HCT116 (cell line): ENCODE measurements at places on chromosomes 5 and 9. TPM values are rescaled to one million over a fixed set of nuclear protein-coding genes. Genes with fewer than 3 reads are reported as not detected.

DNA sequence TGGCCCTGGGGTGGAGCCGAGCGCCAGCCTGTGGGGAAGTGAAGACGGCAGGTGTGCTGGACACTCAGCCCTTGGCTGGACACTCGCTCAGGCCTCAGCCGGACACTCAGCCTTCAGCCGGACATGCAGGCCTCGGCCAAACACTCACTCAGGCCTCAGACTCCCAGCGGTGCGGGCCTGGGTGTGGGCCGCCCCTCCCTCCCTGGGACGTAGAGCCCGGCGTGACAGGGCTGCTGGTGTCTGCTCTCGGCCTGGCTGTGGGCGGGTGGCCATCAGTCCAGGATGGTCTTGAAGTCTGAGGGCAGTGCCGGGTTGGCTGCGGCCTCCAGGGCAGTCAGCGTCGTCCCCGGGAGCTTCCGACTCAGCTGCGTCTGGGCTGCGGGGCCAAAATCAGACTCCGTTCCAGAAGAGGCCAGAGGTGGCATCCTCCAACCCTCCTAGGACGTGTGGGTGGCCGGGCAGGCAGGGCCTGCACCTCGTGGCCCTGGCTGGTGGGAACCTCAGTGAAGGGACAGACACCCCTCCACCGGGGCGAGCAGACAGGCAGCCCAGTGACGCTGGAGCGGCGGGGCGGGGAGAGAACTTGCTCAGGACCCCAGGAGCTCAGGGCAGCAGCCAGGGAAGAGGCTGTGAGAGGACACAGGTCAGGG, 28.4 kb downstream of the SLC6A18 start:
- no peak for DNase-seq

GRCh38 chr9:101592788-101593187, 2.0 kb downstream of the PPP3R2 start:
- DNase-seq = no peak

GRCh38 chr5:59034498-59035186, 451.8 kb downstream of the RAB3C start:
- no peak for DNase-seq

- DNase-seq = no peak
Observed at GRCh38 chr9:35203528-35203927, 41.7 kb downstream of the UNC13B start.

GRCh38 chr5:160285316-160285715, 27.0 kb downstream of the CCNJL start:
- no peak for DNase-seq

Gene PCDHA1
- total RNA-seq = not detected

Gene HSPA4
- 212 TPM for total RNA-seq

Gene SLC4A9
- total RNA-seq = 0.49 TPM
